ENCODE measurements at places on chromosomes 4 and X. TPM values are rescaled to one million over a fixed set of nuclear protein-coding genes. Genes with fewer than 3 reads are reported as not detected.

Gene XK
- total RNA-seq: 0.04 TPM

Gene HSFX4
- total RNA-seq: not detected

Gene PAGE5
- not detected for total RNA-seq

Gene ADAM29
- total RNA-seq: not detected

Gene PAK3
- total RNA-seq: 0.17 TPM

Gene CPE
- not detected for total RNA-seq

Gene PPA2
- total RNA-seq: 49.8 TPM

Gene F9
- total RNA-seq: not detected

Gene PRDM5
- total RNA-seq: not detected

Gene AKAP14
- not detected for total RNA-seq

- H3K36me3 ChIP-seq: peaks cover 16% of the 10 kb centered on the region
- H3K27ac ChIP-seq: peak overlapping the region; percentile 91
- H3K4me3 ChIP-seq: no peak overlapping the region
Observed at GRCh38 chrX:154348114-154348531, 26.3 kb downstream of the FLNA start.

- no peaks in the 10 kb centered on the region for H3K27me3 ChIP-seq
- no peak overlapping the region for H3K27ac ChIP-seq
- DNase-seq: no peak
- peaks cover 56% of the 10 kb centered on the region for H3K4me1 ChIP-seq
- H3K4me3 ChIP-seq: no peak overlapping the region
Observed at GRCh38 chr4:10003666-10004065, 17.6 kb downstream of the SLC2A9 start.

DNA sequence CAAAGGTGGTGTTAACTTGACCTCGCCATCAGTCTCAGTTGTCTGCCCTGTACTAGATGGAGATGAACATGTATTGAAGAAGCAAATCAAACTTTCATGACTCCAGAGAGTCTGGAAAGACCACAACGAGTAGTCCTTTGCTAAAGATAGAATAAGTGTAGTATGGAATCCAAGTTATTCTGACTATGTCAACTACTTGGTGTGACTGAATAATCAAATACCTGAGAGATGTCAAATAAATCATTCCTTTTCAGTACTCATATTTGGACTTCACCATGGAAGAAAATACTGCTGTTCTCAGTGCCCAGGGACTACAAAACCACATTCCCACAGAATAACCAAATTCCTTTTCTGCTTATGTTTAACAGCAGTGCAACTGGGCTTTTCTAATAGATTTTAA is 161.2 kb upstream of the SPRY1 start:
- H3K4me3 ChIP-seq: no peak overlapping the region
- no peaks in the 10 kb centered on the region for H3K4me1 ChIP-seq
- DNase-seq: no peak
- H3K27me3 ChIP-seq: no peaks in the 10 kb centered on the region

GRCh38 chr4:135210341-135210740 is 1008.8 kb upstream of the PABPC4L start:
- H3K4me1 ChIP-seq: no peaks in the 10 kb centered on the region
- H3K36me3 ChIP-seq: no peaks in the 10 kb centered on the region
- no peak overlapping the region for H3K27ac ChIP-seq

GRCh38 chr4:36638273-36638811 is 356.9 kb downstream of the DTHD1 start:
- no peak for DNase-seq
- H3K4me3 ChIP-seq: no peak overlapping the region
- H3K4me1 ChIP-seq: peaks cover 6% of the 10 kb centered on the region
- H3K36me3 ChIP-seq: no peaks in the 10 kb centered on the region
- H3K27me3 ChIP-seq: no peaks in the 10 kb centered on the region

- H3K4me1 ChIP-seq: no peaks in the 10 kb centered on the region
- DNase-seq: no peak
- H3K27ac ChIP-seq: no peak overlapping the region
- peaks cover 1% of the 10 kb centered on the region for H3K27me3 ChIP-seq
- H3K4me3 ChIP-seq: no peak overlapping the region
Observed at GRCh38 chr4:113060853-113061252, 11.4 kb downstream of the ANK2 start.

DNA sequence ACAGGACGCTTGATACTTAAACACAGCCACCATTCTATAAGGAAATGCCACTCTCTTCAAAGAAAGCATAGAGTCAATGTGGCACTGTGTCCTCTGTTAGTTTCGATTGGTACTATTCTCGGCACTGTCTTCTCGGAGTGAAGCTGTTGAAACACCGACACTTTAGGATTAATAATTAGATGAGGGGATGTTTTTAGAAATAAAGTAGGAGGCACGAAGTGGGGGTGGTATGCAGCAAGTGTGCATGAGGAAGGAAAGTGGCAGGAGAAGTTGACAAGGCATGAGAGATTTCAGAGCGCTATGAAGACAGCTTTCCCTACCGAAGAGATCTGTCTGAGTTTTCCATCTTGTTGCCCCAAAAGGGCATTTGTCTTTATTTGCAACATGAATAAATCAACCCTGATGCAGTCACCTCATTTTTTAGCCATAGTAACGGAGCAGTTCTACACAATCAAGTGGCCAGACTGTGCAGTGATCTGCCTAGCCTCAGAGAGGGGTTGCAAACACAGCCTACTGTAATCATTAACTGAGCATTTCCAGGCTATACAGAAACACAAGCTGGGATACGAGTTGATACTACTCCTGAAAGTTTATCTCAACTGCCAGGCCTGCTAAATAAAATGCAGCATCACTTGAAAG is 8.3 kb downstream of the GPRIN3 start:
- H3K4me1 ChIP-seq: peaks cover 80% of the 10 kb centered on the region
- peak overlapping the region; percentile 100 for H3K27ac ChIP-seq
- H3K36me3 ChIP-seq: peaks cover 46% of the 10 kb centered on the region
- DNase-seq: peak; percentile 42
- H3K27me3 ChIP-seq: no peaks in the 10 kb centered on the region

GRCh38 chr4:88446124-88446523 is 10.8 kb upstream of the HERC5 start:
- peaks cover 56% of the 10 kb centered on the region for H3K36me3 ChIP-seq
- peaks cover 4% of the 10 kb centered on the region for H3K4me1 ChIP-seq
- H3K4me3 ChIP-seq: no peak overlapping the region
- no peak for DNase-seq
- no peak overlapping the region for H3K27ac ChIP-seq

GRCh38 chrX:148049441-148049840 is 68.3 kb downstream of the FMR1NB start:
- H3K4me1 ChIP-seq: no peaks in the 10 kb centered on the region
- H3K27ac ChIP-seq: peak overlapping the region; percentile 19
- H3K4me3 ChIP-seq: no peak overlapping the region
- peaks cover under 1% of the 10 kb centered on the region for H3K27me3 ChIP-seq
- DNase-seq: peak; percentile 6
- no peaks in the 10 kb centered on the region for H3K36me3 ChIP-seq

DNA sequence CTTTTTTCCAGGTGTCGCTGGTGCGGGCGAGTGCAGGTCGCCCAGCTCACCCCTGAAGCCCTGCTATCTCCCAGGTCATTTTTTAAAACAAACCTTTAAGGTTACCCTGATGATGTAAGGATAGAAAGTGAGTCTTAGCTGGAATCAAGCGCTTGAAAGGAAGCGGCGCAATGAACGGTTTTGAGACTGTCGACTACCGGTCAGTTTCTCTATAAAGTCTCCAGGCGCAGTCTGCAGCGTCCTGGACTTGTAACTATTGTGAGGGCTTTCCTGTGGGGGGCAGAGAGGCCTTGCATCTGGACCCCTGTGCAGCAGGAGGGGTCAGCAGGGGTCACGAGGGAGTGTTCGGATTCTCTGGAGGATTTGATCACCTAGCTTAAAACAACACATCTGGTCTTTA is 1.6 kb downstream of the KIT start:
- H3K4me1 ChIP-seq: peaks cover 25% of the 10 kb centered on the region
- H3K27ac ChIP-seq: no peak overlapping the region
- no peaks in the 10 kb centered on the region for H3K36me3 ChIP-seq
- H3K27me3 ChIP-seq: peaks cover 75% of the 10 kb centered on the region
- DNase-seq: no peak

GRCh38 chr4:6126971-6127745 is 73.2 kb downstream of the JAKMIP1 start:
- no peak overlapping the region for H3K27ac ChIP-seq
- H3K36me3 ChIP-seq: no peaks in the 10 kb centered on the region
- H3K27me3 ChIP-seq: peaks cover 6% of the 10 kb centered on the region
- H3K4me3 ChIP-seq: no peak overlapping the region

- no peak overlapping the region for H3K4me3 ChIP-seq
- H3K4me1 ChIP-seq: no peaks in the 10 kb centered on the region
- no peak overlapping the region for H3K27ac ChIP-seq
Observed at GRCh38 chr4:183848805-183849204, 56.3 kb upstream of the STOX2 start.

DNA sequence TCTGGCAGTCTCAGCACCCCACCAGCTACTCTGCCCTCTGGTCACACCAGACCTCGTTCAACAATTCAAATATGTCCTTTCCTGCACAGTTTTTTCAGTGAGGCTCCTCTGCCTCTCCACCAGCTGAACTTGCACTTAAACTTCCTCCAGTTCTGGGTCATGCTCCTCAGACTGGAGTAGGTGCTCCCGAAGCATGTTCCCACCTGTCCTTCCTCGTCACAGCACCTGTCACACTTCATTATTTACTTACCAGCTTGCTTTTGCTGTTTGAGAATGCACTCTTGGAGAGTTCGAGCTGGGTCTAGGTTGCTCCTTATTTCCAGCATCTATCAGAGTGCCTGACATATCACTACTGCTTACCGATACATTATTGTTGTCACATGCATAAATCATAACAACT is 144.8 kb upstream of the TTC29 start:
- no peaks in the 10 kb centered on the region for H3K4me1 ChIP-seq
- H3K36me3 ChIP-seq: no peaks in the 10 kb centered on the region
- no peak overlapping the region for H3K27ac ChIP-seq
- no peak overlapping the region for H3K4me3 ChIP-seq

DNA sequence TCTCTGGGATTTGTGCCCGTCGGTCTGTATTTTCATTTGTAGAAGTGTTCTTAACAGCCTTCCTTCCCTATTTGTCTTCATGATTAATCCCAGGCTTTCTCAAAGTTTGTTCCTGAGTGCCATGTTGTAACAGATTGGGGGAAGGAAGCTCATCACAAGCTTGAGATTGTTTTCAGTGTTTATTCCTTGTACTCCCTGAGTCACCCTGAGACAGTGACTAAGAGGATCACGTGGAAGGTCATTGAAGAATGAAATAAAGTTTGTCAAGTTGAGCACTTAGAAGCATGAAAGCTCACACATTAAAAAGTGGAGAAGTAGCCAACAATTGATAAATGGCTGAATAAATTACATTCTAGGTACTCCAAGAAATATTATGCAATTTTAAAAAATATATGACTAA is 153.5 kb upstream of the FAM241A start:
- H3K4me3 ChIP-seq: no peak overlapping the region
- H3K36me3 ChIP-seq: no peaks in the 10 kb centered on the region
- no peak overlapping the region for H3K27ac ChIP-seq
- no peaks in the 10 kb centered on the region for H3K4me1 ChIP-seq
- H3K27me3 ChIP-seq: peaks cover 10% of the 10 kb centered on the region

- DNase-seq: no peak
- H3K36me3 ChIP-seq: no peaks in the 10 kb centered on the region
- no peaks in the 10 kb centered on the region for H3K4me1 ChIP-seq
- no peak overlapping the region for H3K27ac ChIP-seq
Observed at GRCh38 chrX:115940888-115941332, 229.6 kb upstream of the AGTR2 start.

DNA sequence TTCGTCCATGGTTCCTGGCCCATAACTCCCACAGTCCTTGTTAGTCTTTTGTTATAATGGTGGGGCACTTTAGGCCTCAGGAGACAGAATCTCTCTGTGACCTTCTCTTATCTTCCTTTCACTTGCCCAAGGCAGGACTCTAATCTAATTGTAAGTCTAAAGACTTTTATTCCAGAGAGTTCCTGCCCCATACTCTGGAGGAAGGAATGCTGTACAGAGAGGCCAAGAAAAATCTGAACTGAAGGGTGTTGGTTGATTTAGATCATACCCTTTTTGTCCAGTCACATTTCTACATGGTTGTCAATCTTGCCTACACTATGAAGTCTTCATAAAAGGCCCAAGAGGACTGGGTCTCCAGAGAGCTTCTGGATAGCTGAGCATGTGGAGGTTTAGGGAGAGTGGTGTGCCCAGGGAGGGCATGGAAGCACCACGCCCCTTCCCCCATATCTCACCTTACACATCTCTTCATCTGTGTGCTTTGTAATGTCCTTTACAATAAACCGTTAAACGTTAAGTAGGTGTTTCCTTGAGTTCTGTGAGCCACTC is 84.5 kb downstream of the AFF1 start:
- H3K27me3 ChIP-seq: no peaks in the 10 kb centered on the region
- DNase-seq: no peak
- H3K27ac ChIP-seq: peak overlapping the region; percentile 52
- H3K4me3 ChIP-seq: no peak overlapping the region
- H3K36me3 ChIP-seq: peaks cover 9% of the 10 kb centered on the region
- H3K4me1 ChIP-seq: peaks cover 65% of the 10 kb centered on the region

DNA sequence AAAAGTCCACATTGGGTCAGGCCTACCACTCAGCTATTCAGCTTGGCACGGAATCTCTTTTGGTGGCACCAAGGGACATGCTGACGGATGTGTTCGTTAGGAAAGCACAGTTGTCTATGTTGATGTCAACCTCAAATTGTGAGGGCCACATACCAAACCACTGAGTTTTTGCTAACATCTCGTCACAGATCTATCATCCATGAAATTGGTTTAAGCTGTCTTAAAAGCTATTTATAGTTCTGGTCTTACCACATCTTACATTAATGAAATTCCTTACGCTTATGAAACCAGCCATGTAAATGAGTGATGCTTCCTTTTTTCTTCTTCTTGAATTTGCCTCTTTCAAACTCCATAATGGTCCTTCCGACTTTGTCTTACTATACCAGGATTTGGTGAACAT is 101.5 kb downstream of the MGST2 start:
- no peaks in the 10 kb centered on the region for H3K27me3 ChIP-seq
- DNase-seq: no peak
- H3K36me3 ChIP-seq: no peaks in the 10 kb centered on the region
- no peaks in the 10 kb centered on the region for H3K4me1 ChIP-seq

GRCh38 chr4:138919094-138919936 is 96.3 kb upstream of the NOCT start:
- no peaks in the 10 kb centered on the region for H3K4me1 ChIP-seq
- DNase-seq: peak; percentile 46
- no peaks in the 10 kb centered on the region for H3K36me3 ChIP-seq
- no peak overlapping the region for H3K4me3 ChIP-seq
- H3K27ac ChIP-seq: no peak overlapping the region

DNA sequence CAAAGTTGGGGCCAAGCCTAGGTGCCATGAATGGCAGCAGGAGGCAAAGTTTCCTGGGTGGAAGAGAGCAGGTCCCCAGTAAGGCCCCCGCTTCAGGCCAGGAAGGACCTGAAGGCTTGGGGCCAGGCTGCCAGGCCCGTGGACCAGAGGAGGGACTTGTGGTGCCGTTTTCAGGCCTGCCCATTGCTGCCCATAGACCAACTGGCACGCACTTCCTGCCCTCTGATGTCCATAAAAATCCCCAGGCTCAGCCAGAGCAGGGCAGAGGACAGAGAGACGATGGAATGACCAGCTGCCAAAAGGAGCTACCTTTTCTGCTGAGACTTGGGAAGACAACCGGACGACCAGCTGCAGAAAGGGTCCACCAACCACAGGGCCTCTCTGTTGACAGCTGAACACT is 1205.5 kb downstream of the ARAP2 start:
- H3K27ac ChIP-seq: no peak overlapping the region
- no peak for DNase-seq
- no peaks in the 10 kb centered on the region for H3K4me1 ChIP-seq
- no peak overlapping the region for H3K4me3 ChIP-seq
- H3K36me3 ChIP-seq: no peaks in the 10 kb centered on the region
- no peaks in the 10 kb centered on the region for H3K27me3 ChIP-seq

- no peaks in the 10 kb centered on the region for H3K4me1 ChIP-seq
- no peak for DNase-seq
- no peaks in the 10 kb centered on the region for H3K36me3 ChIP-seq
- no peaks in the 10 kb centered on the region for H3K27me3 ChIP-seq
- H3K4me3 ChIP-seq: no peak overlapping the region
Observed at GRCh38 chr4:124913237-124913636, 200.7 kb upstream of the ANKRD50 start.
